ENCODE measurements at places on chromosomes 16 and 17.
A peak's percentile ranks its signal among the peaks of the same experiment; 100 is the strongest.

GRCh38 chr17:49338883-49339282 lies 23.2 kb downstream of the ZNF652 start:
- no peak for DNase-seq

DNA sequence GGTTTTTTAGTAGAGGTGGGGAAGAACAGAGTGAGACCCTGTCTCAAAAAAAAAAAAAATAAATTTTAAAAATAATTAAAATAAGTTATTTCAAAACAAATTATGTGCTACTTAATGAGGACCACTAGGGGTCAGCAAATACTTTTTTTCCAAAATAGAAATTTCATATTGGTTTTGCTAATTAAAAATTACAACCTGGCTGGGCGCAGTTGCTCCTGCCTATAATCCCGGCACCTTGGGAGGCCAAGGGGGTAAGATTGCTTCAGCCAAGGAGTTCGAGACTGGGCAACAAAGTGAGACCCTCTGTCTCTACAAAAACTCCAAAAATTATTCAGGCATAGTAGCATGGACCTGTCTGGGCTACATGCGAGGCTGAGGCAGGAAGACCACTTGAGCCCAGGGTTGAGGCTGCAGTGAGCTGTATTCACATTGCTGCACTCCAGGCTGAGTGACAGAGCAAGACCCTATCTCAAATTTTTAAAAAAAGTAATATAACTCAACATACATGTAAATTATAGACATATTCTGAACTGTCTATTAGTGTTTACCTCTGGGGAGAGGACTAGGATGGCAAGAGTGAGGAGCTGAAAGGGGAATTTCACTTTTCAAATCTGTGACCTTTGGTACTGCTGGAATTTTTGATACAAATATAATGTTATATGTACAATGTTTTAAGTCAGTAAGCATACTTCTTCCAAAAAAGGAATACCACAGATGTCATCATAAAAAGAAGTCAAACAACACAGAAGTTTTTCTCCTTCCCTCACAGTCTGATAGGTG lies 8.1 kb downstream of the MEIOB start:
- DNase-seq, result peak; percentile 32

GRCh38 chr16:53822936-53823529 lies 119.1 kb downstream of the FTO start:
- DNase-seq, result no peak

GRCh38 chr16:410516-411178 lies 9.0 kb downstream of the DECR2 start:
- no peak for DNase-seq
